Mesenchymal stem cell (in vitro differentiated cells and primary cell): ENCODE measurements at places on chromosomes 1 and 21.

GRCh38 chr1:24189528-24189927 lies 2.4 kb upstream of the IFNLR1 start:
- no peak for DNase-seq

GRCh38 chr1:2279210-2279639 lies 51.1 kb downstream of the SKI start:
- peak; percentile 88 for DNase-seq

DNA sequence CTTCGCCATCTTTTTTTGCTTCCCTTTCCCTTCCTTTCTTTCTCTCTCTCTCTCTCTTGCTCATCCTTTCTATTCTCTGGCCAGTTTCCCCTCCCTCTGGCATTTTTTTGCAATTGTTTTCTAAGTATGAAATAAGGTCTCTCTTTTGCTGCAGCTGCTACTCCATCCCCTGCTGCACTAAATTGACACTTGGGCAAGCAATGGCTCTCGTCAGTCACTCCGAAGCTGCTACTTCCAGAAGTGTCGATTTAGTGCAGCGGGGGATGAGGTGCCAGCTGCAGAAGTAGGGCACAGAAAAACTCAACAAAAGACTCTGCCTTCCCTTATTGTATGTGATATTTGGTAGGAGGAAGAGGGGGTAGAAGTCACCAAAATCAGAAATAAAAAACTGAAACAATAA lies 642.3 kb downstream of the RWDD3 start:
- DNase-seq = no peak

GRCh38 chr1:195973311-195973904 lies 634.8 kb downstream of the KCNT2 start:
- no peak for DNase-seq

DNA sequence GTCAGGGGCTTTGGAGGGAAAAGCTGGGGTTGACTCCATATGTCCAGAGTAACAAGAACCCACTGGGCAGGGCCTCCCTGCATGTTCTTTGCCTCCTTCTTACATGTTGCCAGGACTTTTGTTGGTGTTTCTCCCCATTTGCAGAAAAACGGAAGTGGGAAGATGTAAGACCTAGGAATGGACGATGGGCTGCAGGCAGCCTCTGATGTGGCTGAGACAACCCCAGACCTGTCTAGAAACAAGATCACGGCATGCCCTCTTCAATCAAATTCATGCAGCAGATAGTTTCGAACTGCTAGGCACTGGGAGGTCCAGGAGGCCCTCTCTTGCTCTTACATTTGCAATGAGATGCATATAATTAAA lies 3.4 kb downstream of the FAM43B start:
- DNase-seq = no peak

DNA sequence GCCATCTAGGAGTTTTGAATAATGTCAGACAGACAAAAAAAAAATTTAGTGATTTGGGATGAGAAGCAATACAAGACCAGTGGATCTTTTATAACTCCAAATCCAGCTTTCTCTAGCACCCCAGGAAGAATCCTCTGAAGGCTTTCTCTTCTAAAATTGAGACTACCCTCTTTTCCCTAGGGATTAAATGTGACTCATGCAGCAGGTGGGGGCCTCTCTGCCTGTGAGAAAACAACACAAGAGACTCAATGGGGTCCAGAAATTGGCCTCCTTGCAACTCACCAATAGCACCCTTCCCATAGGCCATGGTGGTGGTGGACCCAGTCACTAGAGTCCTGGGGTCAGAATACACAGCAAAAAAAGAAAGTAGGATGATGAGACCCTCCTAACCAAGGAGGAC lies 120.3 kb upstream of the ATP1A1 start:
- DNase-seq = no peak

DNA sequence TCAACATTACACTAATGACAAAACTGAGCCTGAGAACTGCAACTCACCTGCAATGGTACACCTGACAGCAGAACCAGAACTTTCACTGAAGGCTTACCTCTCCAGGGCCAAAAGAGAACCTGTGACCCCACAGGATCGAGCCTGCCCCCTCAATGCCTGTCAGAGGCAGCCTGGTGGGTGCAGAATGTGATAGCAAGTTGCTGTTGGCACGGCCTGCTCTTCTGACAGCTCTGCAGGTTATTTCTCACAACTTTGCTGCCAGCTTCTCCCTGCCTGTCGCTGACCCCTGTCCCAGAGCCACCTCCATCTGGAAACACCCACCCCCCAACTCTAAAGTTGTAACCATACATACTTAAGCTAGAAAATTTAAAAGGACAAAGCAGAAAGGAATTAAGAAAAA lies 35.2 kb downstream of the HIVEP3 start:
- no peak for DNase-seq

DNA sequence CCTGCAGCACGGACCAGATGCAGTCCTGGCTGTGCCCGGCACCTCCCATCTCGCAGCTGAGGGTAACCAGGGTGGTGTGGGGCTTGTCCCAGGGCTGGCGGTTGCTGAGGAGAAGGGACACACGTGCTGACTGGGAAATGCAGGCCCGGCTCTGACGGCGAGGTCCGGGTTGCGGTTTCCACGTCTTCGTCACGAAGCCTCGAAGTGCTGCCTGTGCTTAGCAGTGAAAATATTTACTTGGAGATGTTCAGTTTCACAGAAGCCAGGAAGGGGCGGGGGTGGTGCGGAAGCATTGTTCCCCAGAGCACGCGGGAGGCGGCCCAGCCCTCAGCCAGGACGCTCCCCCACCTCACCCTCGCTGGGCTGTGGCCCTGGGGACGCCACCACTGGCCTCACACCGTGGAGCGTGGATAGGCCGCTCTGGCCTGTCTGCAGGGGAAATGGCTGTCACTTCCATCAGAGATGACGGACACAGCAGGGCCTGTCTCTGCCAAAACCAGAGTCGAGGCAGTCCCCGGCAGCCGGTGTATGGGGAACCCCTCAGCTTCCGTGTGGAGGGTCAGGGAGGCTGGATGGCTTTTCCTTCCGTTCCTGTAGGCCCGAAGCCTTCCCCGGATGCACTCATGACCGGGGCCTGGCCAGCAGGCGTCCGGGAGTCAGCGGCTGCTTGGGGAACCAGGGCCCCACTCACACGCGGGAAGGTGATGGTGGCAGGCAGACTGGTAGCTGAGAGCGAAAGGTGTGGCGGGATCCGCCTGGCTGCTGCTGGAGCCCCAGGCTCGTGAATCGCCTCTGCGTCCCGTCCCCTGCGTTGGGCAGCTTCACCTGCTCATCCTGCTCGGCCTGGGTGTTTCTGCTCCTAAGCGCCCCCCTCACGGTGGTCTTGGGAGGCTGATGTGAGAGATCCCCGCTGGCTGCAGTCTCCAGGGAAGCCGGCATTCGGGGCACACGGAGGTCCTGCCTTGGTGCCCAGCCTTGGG lies 14.7 kb upstream of the POFUT2 start:
- DNase-seq = no peak

DNA sequence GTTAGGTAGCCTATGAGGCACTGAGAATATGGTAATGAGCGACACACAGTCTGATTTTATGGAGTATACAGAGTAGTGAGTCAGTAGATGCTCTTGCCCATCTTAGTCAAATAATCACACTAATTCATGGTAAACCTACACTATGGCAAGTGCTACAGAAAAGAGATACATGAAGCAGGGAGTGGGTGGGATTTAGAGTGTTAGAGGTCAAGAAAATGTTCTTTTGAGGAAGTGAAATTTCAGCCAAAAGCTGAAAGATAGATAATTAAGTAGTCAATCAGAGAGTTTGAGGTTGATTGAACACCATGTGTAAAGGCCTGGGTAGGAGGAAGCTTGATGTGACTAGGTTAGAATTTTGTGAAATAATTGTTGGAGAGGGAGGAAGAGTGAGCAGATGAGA lies 14.7 kb downstream of the MDM4 start:
- no peak for DNase-seq

DNA sequence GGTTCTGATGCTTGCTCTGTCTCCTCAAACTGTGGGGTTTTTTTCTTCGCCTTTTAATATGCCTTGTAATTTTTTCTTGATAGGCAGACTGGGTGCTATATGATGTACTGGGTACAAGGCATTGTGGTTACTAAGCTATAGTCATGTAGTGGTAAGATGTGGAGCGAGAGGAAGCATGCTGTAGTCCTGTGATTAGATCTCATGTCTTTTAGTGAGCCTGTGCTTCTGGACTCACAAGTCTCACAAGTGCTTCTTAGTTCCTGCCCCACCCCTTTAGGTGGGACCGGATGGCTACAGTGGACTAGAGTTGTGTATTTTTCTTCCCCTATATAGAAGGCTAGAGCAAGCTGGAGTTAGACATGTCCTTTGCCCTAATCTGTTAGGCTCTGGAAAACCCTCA lies 178.7 kb downstream of the DNM3 start:
- no peak for DNase-seq
